Endothelial cell of coronary artery (primary cell): ENCODE measurements at places on chromosomes 7 and 10. TPM values are rescaled to one million over a fixed set of nuclear protein-coding genes. Genes with fewer than 3 reads are reported as not detected.

The PRPS1L1 gene
- not detected in 2 replicates for total RNA-seq

The POLL gene
- 6.6 and 11.6 TPM in 2 replicates for total RNA-seq

The OR6B1 gene
- 0.09 TPM in 1 of 2 replicates, not detected in the other for total RNA-seq

The UBE2D4 gene
- 6.2 and 8.1 TPM in 2 replicates for total RNA-seq

The AKR1B15 gene
- total RNA-seq = not detected in 2 replicates

The CAMK2B gene
- 0.28 and 3.1 TPM in 2 replicates for total RNA-seq

The ZNF804B gene
- under 0.01 TPM in 1 of 2 replicates, not detected in the other for total RNA-seq

The HOXA13 gene
- total RNA-seq = not detected in 2 replicates

The SLC39A12 gene
- total RNA-seq = under 0.01 TPM in 1 of 2 replicates, not detected in the other

The LRRC4 gene
- 0.28 and 1.3 TPM in 2 replicates for total RNA-seq

The CPN1 gene
- total RNA-seq = not detected in 2 replicates

The RARRES2 gene
- total RNA-seq = 0.09 TPM in 1 of 2 replicates, not detected in the other

The PPP1R17 gene
- not detected in 2 replicates for total RNA-seq

The CTAGE8 gene
- total RNA-seq = not detected in 2 replicates

The ARHGAP21 gene
- 43.2 and 47.4 TPM in 2 replicates for total RNA-seq

The TRIM50 gene
- total RNA-seq = not detected in 2 replicates

The TMEM178B gene
- total RNA-seq = 0.75 TPM in 1 of 2 replicates, not detected in the other

The IL15RA gene
- total RNA-seq = 8.5 and 9.7 TPM in 2 replicates

The FGFBP3 gene
- total RNA-seq = 0.09 and 0.19 TPM in 2 replicates

The ARID5B gene
- total RNA-seq = 2.2 and 7.2 TPM in 2 replicates

The ZNF503 gene
- 0.72 and 1.0 TPM in 2 replicates for total RNA-seq

The KLF14 gene
- not detected in 2 replicates for total RNA-seq

The PILRA gene
- 0.28 TPM in 1 of 2 replicates, not detected in the other for total RNA-seq

The TAS2R41 gene
- not detected in 2 replicates for total RNA-seq

The ZCCHC24 gene
- total RNA-seq = 2.8 and 4.9 TPM in 2 replicates

The MGAM2 gene
- total RNA-seq = under 0.01 TPM in 1 of 2 replicates, not detected in the other

The DPCD gene
- 43.4 and 55.0 TPM in 2 replicates for total RNA-seq

The EN2 gene
- total RNA-seq = 0.09 TPM in 1 of 2 replicates, not detected in the other

The DDX56 gene
- total RNA-seq = 54.1 and 63.2 TPM in 2 replicates

The GDF10 gene
- not detected in 2 replicates for total RNA-seq

The LIPN gene
- not detected in 2 replicates for total RNA-seq

The ERVW-1 gene
- not detected in 2 replicates for total RNA-seq

The CLCN1 gene
- total RNA-seq = not detected in 2 replicates

The PDE6C gene
- not detected in 2 replicates for total RNA-seq

The EVX1 gene
- not detected in 2 replicates for total RNA-seq

The CNTNAP2 gene
- total RNA-seq = 0.18 TPM in 1 of 2 replicates, not detected in the other

The GBX1 gene
- total RNA-seq = not detected in 2 replicates

The HPSE2 gene
- not detected in 2 replicates for total RNA-seq

The AKR1C2 gene
- 3.5 TPM in 1 of 2 replicates, not detected in the other for total RNA-seq

The PON3 gene
- 0.09 and 0.66 TPM in 2 replicates for total RNA-seq

The C10orf90 gene
- total RNA-seq = not detected in 2 replicates

The PRSS37 gene
- not detected in 2 replicates for total RNA-seq

The SLC26A5 gene
- not detected in 2 replicates for total RNA-seq

The ZNF488 gene
- total RNA-seq = under 0.01 and 0.09 TPM in 2 replicates
